ENCODE measurements at places on chromosomes 12 and 14.

- DNase-seq: no peak
Observed at GRCh38 chr12:54437243-54437642, 18.2 kb upstream of the ITGA5 start.

- DNase-seq: no peak
Observed at GRCh38 chr12:109760930-109761921, 47.6 kb downstream of the FAM222A start.

GRCh38 chr14:100538351-100539002 is 48.7 kb downstream of the BEGAIN start:
- no peak for DNase-seq

GRCh38 chr14:32109676-32110547 is 32.8 kb downstream of the ARHGAP5 start:
- no peak for DNase-seq

GRCh38 chr14:31068235-31068634 is 42.1 kb upstream of the STRN3 start:
- peak; percentile 75 for DNase-seq

- DNase-seq: no peak
Observed at GRCh38 chr12:71703206-71703605, 17.3 kb downstream of the TMEM19 start.

DNA sequence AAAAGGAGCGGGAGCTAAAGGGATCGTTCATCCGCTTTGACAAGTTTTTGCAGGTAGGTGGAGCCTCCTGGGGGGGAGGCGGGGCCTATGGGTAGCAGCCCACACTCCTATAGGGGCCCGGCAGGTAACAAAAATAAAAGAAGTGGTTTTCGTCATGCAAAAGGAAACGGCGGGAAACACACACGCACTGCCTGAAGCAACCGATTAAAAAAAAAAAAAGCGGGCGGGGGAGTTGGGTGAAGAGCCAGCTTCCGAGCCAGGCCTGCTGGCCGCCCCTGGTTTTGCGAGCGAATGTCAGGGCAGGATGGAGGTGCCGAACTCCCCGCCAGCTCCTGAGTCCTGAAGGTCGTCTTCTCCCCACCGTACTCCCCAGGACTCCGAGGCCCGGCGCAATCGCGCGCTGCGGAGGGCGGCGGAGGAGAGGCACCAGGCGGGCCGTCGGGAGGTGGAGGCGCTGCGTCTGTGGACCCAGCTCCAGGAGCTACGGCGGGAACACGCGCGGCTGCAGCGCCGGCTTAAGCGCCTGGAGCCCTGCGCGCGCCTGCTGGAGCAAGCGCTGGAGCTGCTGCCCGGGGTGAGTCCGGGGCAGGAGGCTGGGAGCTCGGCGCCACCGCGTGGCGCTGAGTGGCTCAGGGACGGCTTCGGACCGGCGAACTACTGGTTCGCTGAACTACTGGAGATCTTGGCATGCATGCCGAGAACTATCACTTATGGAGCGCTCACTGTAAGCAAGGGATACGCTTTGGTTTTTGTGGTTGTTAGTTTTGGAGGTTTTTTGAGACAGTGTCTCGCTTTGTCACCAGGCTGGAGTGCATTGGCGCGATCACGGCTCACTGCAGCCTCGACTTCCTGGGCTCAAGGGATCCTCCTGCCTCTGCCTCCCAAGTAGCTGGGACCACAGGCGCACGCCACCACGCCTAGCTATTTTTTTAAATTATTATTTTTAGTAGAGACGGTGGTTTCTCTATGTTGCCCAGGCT is 3.6 kb downstream of the CFAP73 start:
- peak; percentile 75 for DNase-seq

DNA sequence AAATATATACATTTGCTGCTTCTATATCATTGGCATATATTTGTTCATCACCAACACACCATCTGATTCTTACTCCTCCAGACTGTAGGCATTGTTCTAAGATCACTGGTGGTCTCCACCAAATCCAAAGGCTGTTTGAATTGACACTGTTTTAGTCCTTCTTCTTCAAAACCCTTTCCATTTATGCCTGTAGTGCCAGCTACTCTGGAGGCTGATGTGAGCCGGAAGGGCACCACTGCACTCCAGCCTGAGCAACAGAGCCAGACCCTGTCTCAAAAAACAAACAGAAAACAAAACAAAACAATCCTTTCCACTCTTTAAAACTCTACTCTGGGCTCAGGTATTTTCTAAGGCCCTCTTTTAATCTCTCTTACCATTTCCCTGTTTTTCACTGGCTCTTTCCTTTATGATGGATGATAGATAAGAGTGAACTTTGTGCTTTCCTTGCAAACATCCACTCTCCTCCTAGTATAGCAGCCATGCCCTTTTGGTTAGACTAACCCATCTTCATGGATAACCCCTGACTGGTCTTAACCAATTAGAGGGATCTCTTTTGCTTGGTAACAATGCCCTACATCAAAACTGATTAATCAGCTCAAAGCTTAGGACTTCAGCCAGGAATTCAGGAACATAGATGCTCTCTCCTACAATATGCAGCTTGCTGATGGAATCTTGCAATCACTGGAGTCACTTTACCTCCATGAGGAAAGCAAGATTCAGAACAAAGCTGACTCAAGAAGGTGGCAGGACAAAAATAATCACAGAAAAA is 24.9 kb downstream of the SPTSSA start:
- no peak for DNase-seq

- DNase-seq: no peak
Observed at GRCh38 chr14:64955297-64955696, 12.8 kb upstream of the GPX2 start.

DNA sequence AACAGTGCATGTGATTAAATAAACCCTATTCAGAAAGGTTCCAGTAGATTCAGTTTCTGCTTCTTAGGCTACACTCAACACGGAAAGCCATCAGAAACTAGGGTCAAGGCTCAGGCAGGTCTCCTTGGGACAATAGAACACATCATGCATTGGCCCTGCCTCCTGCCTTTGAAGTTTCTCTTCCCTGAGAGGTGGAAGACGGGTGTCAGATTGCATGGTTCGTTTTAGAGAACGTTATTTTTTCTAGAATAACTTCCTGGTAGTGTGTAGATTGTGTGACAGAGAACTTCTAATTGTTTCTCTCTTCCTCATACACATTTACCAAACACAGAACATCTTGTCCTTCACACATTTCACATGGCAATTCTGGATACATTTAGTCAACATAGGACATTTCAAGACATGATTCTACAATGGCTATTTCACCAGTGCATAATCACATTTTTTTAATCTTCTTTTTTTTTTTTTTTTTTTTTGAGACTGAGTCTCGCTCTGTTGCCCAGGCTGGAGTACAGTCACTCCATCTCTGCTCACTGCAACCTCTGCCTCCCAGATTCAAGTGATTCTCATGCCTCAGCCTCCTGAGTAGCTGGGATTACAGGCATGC is 106.6 kb upstream of the AMN1 start:
- DNase-seq: peak; percentile 30

GRCh38 chr14:82047777-82048470 is 514.3 kb upstream of the SEL1L start:
- DNase-seq: no peak

- peak; percentile 97 for DNase-seq
Observed at GRCh38 chr12:8493084-8493483, 20.2 kb upstream of the CLEC4D start.

DNA sequence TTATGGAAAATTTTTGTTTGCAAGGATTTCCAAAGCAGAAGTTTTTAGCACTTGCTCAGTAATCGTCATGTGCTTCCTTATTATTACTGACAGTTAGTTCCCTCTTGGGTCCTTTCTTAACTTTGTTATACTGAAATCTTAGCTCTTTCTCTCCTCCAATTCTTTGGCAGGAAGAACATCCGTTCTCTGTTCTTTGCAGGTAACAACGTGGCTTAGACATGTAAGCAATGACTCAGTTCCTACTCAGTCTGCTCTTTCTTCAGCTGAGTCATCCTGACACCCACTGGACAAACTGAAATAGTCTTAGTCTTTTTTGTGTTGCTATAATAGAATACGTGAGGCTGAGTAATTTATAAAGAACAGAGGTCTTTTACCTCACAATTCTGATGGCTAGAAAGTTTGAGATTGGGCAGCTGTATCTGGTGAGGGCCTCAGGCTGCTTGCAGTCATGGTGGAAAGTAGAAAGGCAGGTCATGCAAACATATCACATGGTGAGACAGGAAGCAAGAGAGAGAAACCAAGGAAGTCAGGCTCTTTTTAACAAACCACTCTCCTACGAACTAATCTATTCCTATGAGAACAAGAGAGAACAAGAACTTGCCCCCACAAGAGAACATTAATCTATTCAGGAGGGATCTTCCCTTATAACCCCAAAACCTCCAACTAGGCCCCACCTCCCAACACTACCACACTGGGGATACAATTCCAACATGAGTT is 49.2 kb downstream of the TESPA1 start:
- peak; percentile 75 for DNase-seq

DNA sequence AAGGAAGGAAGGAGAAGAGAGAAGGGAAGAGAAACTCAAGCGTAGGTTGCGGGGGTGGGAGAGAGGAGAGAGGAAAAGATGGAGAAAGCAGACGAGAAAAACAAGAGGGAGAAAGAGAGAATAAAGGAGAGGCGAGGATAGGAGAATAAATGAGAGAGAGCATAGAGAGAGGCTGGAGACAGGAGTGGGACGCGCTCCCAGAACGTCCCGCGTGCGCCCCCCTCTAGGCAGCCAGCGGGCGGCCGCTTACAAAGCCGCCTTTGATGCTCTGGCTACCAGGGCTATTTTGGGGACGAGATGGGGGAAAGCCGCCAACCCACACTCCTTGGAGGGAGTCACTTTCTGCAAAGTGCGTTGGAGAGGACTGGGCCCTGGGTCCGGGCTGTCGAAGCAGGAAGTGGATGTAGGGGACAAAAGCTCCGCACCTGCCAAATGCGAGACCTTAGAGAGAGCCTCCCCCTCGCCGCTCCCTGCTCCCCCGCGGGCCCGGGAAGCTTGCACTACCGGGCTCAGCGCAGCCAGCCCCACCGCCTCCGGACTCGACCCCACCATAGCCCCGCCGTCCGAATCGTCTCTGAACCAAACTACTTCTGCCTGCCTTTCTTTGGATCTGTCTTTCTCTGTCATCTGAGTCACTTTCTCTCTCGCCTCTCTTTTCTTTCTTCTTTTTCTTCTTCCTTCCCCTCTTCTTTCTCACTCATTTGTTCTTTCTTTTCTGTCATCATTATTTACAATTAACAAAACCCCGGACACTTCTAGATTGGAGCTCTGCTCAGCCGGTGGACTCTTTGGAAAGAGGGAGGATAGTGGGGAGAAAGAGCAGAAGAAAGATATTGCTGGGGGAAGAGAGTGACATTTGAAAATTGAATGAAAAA is 8.0 kb downstream of the ASCL1 start:
- no peak for DNase-seq

GRCh38 chr12:3685830-3686229 is 67.1 kb downstream of the CRACR2A start:
- no peak for DNase-seq

- no peak for DNase-seq
Observed at GRCh38 chr12:129305851-129306250, 452.6 kb downstream of the GLT1D1 start.

DNA sequence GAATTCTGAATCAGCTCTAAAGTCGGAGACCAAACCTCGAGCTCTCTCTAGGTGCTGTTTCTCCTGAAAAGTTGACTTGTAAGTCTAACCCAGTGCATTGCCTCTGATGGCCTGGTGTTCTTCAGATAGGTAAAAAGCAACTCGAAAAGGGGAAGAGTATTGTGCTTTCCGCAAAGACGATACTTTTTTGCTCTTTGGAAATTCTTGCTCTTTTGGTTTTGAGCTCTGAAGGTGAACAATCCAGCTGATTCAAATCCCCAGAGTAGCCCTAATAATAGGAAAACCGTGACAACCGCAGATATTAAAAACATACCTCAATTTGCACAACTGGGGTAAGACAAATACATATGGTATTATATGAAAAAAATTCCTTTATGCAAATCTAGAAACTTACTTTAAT is 447.4 kb downstream of the RAD51B start:
- no peak for DNase-seq

GRCh38 chr12:109461846-109462756 is 15.0 kb downstream of the KCTD10 start:
- peak; percentile 41 for DNase-seq

GRCh38 chr12:3236345-3237187 is 159.4 kb downstream of the TSPAN9 start:
- no peak for DNase-seq

DNA sequence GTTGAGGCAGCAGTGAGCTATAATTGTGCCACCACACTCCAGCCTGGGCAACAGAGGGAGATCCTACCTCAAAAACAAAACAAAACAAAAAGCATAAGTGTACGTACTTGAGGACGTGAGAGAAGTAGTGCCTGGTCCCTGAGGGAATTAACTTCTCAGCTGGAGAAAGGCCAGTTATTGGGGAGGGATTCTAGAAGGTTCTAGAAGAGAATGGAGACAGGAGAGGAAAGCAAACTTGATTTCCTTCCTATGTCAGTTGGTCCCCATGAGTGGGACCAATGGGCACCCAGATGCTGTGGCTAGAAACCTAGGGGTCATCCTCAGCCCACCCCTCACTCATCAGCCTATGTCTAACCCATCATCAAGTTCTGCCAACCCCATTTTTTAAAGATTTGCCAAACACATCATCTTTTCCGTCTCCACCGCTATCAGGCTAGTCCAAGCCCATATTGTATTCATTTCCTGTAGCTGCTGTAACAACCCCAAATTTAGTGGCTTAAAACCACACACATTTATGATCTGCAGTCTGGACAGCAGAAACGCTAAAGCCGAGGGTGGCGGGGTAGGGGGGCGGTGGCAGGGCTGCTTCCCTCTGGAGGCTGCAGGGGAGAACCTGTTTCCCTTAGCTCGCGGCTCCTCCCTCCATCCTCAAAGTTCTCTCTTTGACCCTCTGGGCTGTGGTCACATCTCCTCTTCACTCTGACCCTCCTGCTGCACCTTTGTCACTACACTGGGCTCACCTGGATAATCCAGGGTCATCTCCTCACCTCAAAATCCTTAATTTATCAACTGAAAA is 7.2 kb upstream of the RBM19 start:
- no peak for DNase-seq

- DNase-seq: peak; percentile 27
Observed at GRCh38 chr12:92928421-92928961, 604 bp downstream of the EEA1 start.

DNA sequence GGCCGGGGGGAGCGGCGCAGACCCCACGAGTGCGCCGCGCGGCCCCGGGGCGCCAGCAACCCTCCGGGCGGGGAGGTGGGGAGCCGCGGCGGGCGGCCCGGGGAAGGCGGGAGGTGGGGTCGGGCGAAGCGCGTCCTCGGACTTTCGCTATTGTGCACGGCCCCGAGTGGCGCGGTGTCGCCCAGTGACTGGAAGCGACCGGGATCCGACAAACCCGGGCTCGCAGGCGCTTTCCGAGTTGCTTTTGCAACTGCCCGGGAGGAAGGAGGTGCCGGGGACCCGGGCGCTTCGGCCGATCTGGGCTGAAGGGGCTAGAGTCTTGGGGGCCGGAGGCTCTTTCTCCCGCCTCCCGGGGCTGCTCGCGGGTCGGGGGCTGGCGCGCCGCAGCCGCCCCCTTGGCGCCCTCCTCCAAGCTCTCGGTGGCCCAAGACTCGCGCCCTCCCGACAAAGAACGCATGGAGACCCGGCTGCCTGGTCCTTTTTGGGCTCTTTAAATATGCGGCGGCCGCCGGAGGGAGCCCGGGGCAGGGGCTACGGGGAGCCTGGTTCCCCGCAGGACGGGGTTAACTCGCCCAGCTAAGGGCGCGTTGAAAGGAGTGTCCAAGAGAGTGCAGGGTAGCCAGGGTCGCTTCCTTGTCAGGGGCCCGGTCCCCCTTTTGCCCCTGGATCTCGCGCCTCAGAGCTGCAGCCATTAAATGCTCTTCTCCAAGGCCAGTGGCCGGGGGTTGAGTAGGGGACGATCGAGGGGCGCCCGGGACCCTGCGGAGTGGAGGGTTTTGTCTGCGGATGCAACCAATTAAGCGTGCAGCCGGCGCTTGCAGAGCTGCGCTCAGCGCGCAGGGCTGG is 1.4 kb downstream of the HMGA2 start:
- DNase-seq: peak; percentile 4

All from inflammatory macrophage (primary cell).